Stimulated activated CD8-positive, alpha-beta memory T cell treated with anti-CD3 and anti-CD28 coated beads, Interleukin-7, amount 100 ng/mL, for 48 hours (primary cell): ENCODE measurements at places on chromosomes 12 and 14.

DNA sequence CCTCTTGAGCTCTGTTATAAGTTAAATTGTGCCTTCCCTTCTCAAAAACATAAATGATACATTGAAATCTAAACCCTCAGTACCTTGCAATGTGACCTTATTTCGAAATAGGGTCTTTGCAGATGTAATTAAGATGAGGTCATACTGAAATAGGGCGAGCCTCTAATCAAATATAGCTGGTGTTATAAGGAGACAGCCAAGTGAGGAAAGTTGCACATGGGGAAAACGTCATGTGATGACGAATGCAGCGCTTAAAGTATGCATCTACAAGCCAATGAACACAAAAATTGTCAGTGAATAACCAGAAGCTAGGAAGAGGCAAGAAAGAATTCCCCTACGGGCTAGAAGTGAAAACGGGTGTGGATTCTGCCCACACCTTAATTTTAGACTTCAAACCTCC lies 305.2 kb upstream of the FOXG1 start:
- no peak for DNase-seq

- DNase-seq, result no peak
These were observed 191.4 kb downstream of the PLCZ1 start for GRCh38 chr12:18546399-18546798.

- no peak for DNase-seq
These were observed 424.4 kb upstream of the TBX3 start for GRCh38 chr12:115108129-115109100.

GRCh38 chr14:103155010-103155409 lies 31.7 kb downstream of the TNFAIP2 start:
- no peak for DNase-seq

- DNase-seq, result no peak
These were observed 781.9 kb downstream of the VRK1 start for GRCh38 chr14:97578982-97579548.

DNA sequence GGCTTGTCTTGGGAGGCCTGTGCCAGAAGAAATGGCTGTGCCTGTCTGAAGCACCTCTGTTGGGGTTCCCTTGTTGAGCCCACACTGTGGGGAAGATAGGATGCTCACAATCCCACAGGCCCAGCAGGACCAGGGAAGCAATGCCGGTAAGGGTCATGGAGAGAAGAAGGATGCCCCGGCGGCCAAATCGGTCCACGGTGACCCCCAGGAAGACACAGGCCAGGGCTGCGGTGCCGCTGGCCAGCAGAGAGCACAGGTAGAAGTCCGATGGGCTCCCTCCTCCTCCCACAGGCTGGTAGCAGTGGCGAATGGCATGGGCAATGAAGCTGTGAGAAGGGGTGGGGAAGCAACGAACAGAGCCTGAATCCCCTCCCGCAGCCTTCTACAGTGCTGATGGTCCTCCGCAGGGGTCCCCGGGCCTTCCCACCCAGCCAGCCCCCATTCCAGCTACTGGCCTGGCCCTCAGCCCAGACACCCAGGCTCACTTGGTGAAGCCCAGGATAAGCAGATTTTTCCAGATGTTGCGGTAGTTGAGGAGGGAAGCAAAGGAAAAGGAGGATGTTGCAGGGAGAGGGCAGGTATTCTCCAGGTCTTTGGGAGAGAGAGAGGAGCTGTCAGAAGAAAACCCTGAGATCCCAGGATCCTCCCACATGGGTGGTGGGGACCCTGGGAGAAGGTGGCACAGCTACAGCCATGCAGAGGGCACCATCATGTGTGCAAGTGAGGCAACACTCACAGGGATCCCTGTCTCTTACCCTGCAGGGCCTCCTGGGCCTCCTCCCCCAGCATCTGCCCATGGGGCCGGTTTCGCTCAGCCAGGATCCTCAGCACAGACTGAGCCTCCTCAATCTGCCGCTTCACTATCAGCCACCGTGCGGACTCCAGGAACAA lies 5.0 kb downstream of the SLC22A17 start:
- DNase-seq, result no peak

- DNase-seq, result no peak
These were observed 31.3 kb upstream of the DLK1 start for GRCh38 chr14:100695423-100695738.

- no peak for DNase-seq
These were observed 76.3 kb downstream of the MIA2 start for GRCh38 chr14:39310051-39310450.

DNA sequence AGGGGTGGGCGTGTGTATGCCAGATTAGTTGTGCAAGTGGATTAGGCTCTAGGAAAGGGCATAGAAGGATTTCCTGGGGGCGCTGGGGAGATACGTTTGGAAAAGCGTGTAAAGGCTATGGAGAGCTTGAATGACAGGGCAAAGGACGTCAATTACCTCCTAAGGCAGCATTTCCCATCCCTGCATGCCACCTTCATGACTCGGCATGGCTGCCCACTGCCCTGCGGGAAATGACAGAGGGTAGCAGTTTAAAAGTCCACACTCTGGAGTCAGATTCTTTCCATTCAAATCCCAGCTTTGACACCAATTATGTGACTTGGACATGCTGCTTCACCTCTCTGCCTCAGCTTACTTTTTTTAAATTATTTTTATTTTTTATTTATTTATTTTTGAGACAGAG lies 14.8 kb upstream of the TMEM229B start:
- no peak for DNase-seq
